Activated CD4-positive, alpha-beta memory T cell treated with anti-CD3 and anti-CD28 coated beads, Interleukin-2, amount 10 ng/mL, durations not matched to agents 7 days and 5 days (primary cell): ENCODE measurements at places on chromosomes 5 and 9. TPM values are rescaled to one million over a fixed set of nuclear protein-coding genes. Genes with fewer than 3 reads are reported as not detected.

PDCD1LG2 gene
- total RNA-seq: 4.8 TPM

KIF4B gene
- total RNA-seq: not detected

HMCN2 gene
- total RNA-seq: not detected

ACOT12 gene
- total RNA-seq: not detected

HRH2 gene
- total RNA-seq: 13.7 TPM

DNA sequence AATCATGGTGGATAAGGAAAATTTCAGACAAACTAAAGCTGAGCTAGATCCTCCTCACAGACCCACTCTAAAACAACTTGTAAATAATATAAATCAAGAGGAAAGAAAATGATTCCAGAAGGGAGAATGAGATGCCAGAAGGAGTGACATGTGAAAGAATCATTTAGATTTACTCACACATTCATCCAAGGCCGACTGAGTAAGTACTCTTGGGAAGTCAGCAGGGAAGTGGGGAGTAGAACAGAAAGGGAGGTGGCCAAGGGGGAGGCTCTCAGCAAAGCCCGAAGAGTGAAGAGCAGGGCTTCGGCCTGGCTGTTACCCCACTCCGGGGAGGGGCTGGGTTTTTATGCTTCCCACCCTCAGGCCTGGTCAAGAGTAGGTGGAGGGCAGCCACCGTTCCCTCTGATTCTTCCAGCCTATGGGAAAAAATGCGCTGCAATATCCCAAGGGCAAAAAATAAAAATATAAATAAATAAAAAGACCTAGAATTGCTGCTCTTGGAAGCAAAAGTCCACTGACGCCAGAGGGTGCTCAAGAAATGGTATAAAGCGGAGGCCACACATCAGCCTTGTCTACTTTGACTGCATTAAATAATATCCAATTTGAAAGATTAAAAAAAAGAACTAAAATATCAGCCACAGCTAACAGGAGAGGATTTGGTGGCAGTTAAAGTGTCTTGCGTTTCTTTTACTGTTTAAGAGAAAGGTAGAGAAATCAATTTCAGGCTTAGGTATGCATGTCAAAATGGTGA, 110.2 kb upstream of the COL5A1 start:
- no peaks in the 10 kb centered on the region for H3K4me1 ChIP-seq
- no peak for DNase-seq
- H3K27me3 ChIP-seq: peaks cover 14% of the 10 kb centered on the region
- no peak overlapping the region for H3K4me3 ChIP-seq
- no peak overlapping the region for H3K27ac ChIP-seq

- DNase-seq: no peak
- no peaks in the 10 kb centered on the region for H3K27me3 ChIP-seq
- H3K4me1 ChIP-seq: no peaks in the 10 kb centered on the region
- H3K27ac ChIP-seq: no peak overlapping the region
Measured at GRCh38 chr5:119876522-119876921, 247.2 kb downstream of the FAM170A start.

DNA sequence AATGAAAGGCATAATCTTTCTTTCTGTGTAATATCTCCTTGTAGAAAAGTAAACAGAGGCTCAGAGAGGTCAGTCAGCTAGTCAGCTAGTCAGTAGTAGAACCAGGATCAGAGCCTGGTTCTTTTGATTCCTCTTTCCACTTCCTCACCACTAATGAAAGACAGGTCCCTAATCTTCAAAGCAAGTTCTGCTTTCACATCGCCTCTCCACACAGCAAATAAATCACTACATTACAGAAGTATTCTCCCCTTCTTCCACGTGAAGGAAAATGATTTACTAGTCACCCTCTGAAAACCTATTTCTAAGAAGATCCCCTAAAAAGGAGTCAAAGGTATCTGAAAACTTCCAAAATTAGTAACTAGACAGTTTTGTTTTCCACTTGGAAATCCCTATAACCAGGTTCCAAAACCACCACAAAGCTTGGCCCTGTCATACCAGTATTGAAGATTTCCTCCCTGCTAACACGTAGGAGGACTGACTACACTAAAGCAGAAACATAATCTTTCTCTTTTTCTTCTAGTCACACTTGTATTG, 140.5 kb upstream of the TARS1 start:
- H3K36me3 ChIP-seq: no peaks in the 10 kb centered on the region
- no peak overlapping the region for H3K4me3 ChIP-seq

- H3K27me3 ChIP-seq: no peaks in the 10 kb centered on the region
- no peak overlapping the region for H3K4me3 ChIP-seq
- no peaks in the 10 kb centered on the region for H3K4me1 ChIP-seq
- H3K27ac ChIP-seq: no peak overlapping the region
- H3K36me3 ChIP-seq: no peaks in the 10 kb centered on the region
Measured at GRCh38 chr9:89879701-89880100, 274.9 kb downstream of the GADD45G start.

SLC34A1 gene
- total RNA-seq: 1.5 TPM

DNA sequence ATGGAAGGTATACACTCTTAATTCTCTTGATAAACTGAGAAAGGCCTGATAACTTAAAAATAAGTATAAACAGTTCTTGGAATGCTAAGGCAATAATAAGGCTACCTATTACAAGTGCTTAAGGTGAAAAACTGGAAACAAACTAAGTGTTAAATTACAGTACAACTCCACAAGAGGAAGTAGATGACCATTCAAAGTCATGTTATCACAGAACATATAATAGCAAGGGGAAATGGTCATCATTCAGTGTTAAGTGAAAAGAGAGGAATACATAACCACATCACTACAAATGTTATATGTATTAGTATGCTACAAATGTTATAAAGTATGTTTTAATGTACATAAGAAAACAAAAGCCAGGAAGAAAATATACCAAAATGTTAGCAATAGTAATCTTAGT, 135.9 kb downstream of the CCDC192 start:
- peaks cover 1% of the 10 kb centered on the region for H3K4me1 ChIP-seq
- H3K4me3 ChIP-seq: no peak overlapping the region
- H3K27me3 ChIP-seq: peaks cover 4% of the 10 kb centered on the region
- DNase-seq: no peak
- H3K27ac ChIP-seq: no peak overlapping the region

GRCh38 chr9:132283863-132284262, 70.9 kb downstream of the SETX start:
- no peak overlapping the region for H3K4me3 ChIP-seq
- no peak overlapping the region for H3K27ac ChIP-seq
- no peak for DNase-seq
- peaks cover 64% of the 10 kb centered on the region for H3K36me3 ChIP-seq

DNA sequence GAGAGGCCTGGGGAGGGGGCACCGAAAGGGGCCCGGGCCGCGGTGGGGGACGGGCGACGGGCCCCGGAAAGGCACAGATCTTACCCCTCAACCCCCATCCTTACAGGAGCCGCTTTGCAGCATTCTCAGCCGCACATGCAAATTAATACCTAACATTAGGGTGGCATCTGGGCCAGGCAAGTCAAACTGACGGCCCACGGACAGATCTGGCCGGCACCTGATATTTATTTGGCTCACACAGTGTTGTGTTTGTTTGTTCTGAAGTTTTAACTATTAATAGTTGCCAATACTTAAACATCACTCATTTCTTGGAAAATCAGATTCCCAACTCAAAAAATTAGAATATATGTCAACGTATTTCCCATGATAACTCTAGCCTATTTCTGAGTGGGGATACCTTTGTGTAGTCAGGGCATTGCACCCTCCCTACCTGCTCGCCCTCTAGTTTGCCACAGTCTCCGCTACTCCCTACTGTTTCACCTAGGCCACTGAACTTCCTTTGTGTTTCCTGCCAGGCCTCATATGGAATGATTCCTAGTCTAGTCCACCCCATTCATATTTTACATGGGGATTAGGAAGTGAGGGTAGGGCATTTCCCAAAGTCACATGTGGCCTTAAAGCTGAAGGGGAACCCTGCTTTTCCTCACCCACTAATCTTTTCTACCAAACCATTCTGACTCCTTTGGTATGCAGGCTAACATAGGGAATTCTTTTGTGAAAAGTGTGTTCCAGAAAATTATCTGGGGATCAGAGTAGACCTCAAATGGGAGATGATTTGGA, 71.9 kb upstream of the LARP1 start:
- H3K27ac ChIP-seq: no peak overlapping the region
- peaks cover 7% of the 10 kb centered on the region for H3K4me1 ChIP-seq
- no peaks in the 10 kb centered on the region for H3K36me3 ChIP-seq
- DNase-seq: no peak

DNA sequence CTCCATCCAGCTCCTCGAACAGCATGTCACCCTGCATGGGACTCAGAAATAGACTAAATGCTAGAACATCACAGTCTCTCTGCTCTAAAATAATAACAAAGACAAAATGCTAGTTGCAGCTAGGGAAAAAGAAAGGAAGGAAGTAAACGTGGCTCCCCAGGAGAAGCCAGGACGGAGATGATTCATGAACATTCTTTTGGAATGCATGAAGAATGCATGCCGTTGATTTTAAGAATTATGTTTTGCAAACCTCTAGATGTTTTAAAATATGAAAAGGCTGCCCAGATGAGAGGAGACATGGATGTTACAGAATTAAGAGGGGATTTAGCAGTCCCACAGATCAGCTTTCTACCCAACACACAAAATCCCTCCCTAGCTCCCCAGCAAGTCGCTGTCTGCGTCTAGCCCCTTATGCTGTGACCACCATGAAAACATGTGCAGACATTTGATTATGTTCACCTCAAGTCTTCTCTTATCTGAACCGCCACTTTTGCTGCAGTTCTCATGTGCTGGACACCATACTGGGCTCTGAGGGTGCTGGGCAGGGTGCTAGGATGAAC, 139.4 kb upstream of the LMX1B start:
- H3K4me1 ChIP-seq: peaks cover 32% of the 10 kb centered on the region
- no peak for DNase-seq
- no peak overlapping the region for H3K4me3 ChIP-seq
- H3K27ac ChIP-seq: no peak overlapping the region

DNA sequence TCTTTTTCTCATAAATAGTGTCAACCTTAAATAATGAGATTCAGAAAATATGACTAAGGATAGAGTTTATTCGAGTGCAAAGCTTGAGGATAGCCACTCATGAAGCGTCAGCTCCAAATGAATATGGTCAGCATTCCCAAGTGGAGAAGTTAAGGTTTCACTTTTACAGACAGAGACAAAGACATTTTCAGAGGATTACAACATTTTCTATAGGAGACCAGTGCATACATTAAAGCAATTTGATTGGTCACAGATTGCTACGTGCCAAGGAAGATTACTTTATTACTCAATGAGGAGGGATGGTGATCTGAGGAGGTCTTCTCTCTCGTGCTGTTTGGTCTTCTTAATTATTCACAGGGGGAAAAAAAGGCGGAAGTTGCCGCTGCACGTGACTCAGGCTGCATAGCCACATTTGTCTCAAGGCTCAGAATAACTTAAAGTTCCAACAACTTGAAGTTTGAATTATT, 60.1 kb upstream of the SPATA31C2 start:
- no peaks in the 10 kb centered on the region for H3K4me1 ChIP-seq
- H3K27me3 ChIP-seq: peaks cover 23% of the 10 kb centered on the region
- no peak overlapping the region for H3K27ac ChIP-seq

GRCh38 chr5:73709536-73710129, 83.6 kb downstream of the ARHGEF28 start:
- no peak for DNase-seq
- no peaks in the 10 kb centered on the region for H3K36me3 ChIP-seq
- H3K27me3 ChIP-seq: peaks cover 10% of the 10 kb centered on the region

TAF11L10 gene
- total RNA-seq: not detected

- DNase-seq: no peak
- H3K4me3 ChIP-seq: no peak overlapping the region
- H3K36me3 ChIP-seq: no peaks in the 10 kb centered on the region
- peaks cover 5% of the 10 kb centered on the region for H3K27me3 ChIP-seq
Measured at GRCh38 chr9:127185931-127186781, 63.7 kb upstream of the ANGPTL2 start.

GRCh38 chr5:154850255-154851062, at the start of gene FAXDC2:
FAXDC2 (minus strand) TSS chr5:154850603; CDS start chr5:154838178, 12,425 bp downstream.
- no peak for DNase-seq
- no peak within 1 kb of the TSS for H3K27ac ChIP-seq
- no peaks in the 10 kb centered on the region for H3K4me1 ChIP-seq
- H3K27me3 ChIP-seq: no peaks in the 10 kb centered on the region

NAA35 gene
- 22.0 TPM for total RNA-seq

GRCh38 chr5:42399702-42400101, 23.5 kb upstream of the GHR start:
- no peaks in the 10 kb centered on the region for H3K27me3 ChIP-seq

DNA sequence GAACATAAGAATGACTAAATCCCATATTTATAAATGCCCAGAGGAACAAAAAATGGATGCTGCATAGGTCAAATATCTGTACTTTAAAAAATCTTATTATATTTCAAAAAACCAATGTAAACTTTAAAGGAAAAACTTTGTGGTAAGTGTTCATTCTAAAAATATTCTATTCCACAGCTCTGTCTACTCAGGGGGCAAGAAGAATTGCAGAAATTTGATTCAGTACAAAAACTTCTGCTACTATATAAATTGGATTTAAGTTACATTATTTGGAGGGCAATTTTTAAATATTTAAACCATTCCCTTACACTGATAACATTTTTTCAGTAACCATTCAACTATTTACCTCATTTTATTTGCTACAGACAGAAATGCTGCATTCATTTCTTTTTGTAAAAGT, 32.1 kb downstream of the NFIB start:
- no peak overlapping the region for H3K27ac ChIP-seq
- H3K4me3 ChIP-seq: no peak overlapping the region
- no peaks in the 10 kb centered on the region for H3K4me1 ChIP-seq
- no peak for DNase-seq
- peaks cover 3% of the 10 kb centered on the region for H3K27me3 ChIP-seq
